ENCODE measurements at places on chromosomes 1 and 21. TPM values are rescaled to one million over a fixed set of nuclear protein-coding genes. Genes with fewer than 3 reads are reported as not detected.

Gene ARV1
- 9.0 TPM for total RNA-seq

Gene OPRD1
- total RNA-seq: not detected

- H3K27ac ChIP-seq: no peak overlapping the region
- H3K36me3 ChIP-seq: no peaks in the 10 kb centered on the region
- no peaks in the 10 kb centered on the region for H3K4me1 ChIP-seq
- H3K27me3 ChIP-seq: no peaks in the 10 kb centered on the region
These were observed 78.0 kb upstream of the RNPC3 start for GRCh38 chr1:103447471-103447870.

GRCh38 chr1:42035205-42035829 lies 116.6 kb upstream of the HIVEP3 start:
- H3K36me3 ChIP-seq: no peaks in the 10 kb centered on the region
- H3K27ac ChIP-seq: peak overlapping the region; percentile 55
- no peak for DNase-seq
- no peaks in the 10 kb centered on the region for H3K27me3 ChIP-seq
- peak overlapping the region; percentile 74 for H3K4me3 ChIP-seq

Gene LRRC38
- total RNA-seq: not detected

DNA sequence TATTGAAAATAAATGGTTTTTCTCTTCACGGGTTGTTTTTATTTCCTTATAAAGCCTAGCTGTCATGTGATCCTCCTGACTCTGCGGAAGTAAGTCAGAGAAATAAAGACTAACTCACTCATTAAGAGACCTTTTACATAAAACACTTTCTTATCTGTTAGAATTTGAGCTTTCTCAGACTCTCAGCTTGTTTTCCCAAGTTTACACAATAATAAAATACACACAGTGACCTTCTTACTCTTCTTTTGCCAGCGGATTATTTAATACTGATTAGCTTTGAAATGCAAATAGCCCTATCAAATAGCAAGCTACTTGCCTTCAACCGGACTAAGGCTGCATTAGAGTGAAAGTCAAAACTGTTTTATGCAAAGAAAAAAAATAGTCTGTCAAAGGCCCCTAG lies 45.5 kb upstream of the CXADR start:
- H3K4me3 ChIP-seq: no peak overlapping the region
- no peaks in the 10 kb centered on the region for H3K27me3 ChIP-seq
- no peak overlapping the region for H3K27ac ChIP-seq
- DNase-seq: no peak

Gene RIMKLA
- total RNA-seq: 0.05 TPM

GRCh38 chr1:216047811-216048572 lies 375.3 kb downstream of the USH2A start:
- no peak for DNase-seq
- H3K4me3 ChIP-seq: no peak overlapping the region
- no peaks in the 10 kb centered on the region for H3K4me1 ChIP-seq
- no peak overlapping the region for H3K27ac ChIP-seq
- H3K27me3 ChIP-seq: no peaks in the 10 kb centered on the region

Gene C1orf226
- 1.3 TPM for total RNA-seq

Gene UMODL1
- not detected for total RNA-seq

DNA sequence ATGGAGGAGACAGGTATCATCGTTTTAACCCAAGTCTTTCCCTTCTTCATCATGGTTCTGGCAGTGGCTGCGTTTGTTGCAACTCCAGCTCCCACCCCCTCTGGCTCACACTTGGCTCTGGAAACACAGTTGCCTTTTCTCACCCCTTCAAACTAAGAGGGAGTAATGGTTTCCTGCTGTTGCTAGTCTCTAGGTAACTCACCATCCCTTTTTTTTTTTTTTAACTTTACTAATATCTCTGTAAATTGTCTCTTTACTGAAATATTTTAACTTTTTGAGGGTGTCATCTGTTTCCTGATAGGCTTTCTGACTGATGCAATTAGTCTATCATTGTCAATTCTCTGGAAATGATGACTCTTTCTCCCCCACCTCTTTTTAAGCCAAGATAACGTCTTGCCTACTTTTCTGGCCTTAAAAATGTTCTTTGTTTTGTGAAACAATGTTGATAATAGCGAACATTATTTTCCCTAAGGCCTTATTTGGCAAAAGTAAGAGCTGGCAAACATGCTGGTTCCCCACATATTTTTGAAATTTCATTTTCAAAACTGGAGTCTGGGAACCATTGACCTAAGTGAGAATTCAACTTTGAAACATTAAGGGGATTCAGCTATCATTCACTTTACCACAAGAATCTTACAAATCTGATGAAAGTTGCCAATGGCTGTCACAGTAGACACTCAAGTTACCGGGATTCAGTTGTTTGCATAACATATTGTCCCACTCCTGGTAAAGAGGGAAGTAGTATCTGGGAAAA lies 85.3 kb downstream of the LEPR start:
- H3K4me1 ChIP-seq: peaks cover 1% of the 10 kb centered on the region
- DNase-seq: peak; percentile 47
- H3K27ac ChIP-seq: no peak overlapping the region
- no peaks in the 10 kb centered on the region for H3K36me3 ChIP-seq
- H3K4me3 ChIP-seq: no peak overlapping the region
- H3K27me3 ChIP-seq: no peaks in the 10 kb centered on the region

Gene SPATA21
- total RNA-seq: not detected

Gene CD48
- 1.3 TPM for total RNA-seq

Gene SPATA1
- total RNA-seq: 0.67 TPM

Gene GBP5
- 1.4 TPM for total RNA-seq

DNA sequence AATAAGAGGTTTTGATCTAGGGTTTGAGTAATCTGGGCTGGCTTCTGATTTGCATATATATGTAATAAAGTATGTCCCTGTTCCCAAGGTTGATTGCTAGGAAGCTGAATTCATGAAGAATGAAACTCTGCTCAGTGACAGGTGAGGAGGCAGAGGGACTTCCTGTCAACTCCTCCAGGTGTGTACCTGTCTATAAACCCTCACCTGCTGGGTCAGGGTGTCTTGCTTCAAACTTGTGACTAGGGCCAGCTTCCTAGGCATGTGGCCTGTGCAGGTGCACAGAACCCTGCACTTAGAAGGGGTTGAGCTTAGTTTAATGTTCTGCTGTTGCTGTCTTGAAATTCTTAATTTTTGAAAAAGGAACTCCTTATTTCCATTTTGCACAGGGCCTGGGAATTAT lies 21.1 kb downstream of the OLFML3 start:
- H3K4me3 ChIP-seq: no peak overlapping the region
- no peak for DNase-seq
- peaks cover 5% of the 10 kb centered on the region for H3K4me1 ChIP-seq
- no peaks in the 10 kb centered on the region for H3K36me3 ChIP-seq
- H3K27ac ChIP-seq: no peak overlapping the region
- H3K27me3 ChIP-seq: no peaks in the 10 kb centered on the region

DNA sequence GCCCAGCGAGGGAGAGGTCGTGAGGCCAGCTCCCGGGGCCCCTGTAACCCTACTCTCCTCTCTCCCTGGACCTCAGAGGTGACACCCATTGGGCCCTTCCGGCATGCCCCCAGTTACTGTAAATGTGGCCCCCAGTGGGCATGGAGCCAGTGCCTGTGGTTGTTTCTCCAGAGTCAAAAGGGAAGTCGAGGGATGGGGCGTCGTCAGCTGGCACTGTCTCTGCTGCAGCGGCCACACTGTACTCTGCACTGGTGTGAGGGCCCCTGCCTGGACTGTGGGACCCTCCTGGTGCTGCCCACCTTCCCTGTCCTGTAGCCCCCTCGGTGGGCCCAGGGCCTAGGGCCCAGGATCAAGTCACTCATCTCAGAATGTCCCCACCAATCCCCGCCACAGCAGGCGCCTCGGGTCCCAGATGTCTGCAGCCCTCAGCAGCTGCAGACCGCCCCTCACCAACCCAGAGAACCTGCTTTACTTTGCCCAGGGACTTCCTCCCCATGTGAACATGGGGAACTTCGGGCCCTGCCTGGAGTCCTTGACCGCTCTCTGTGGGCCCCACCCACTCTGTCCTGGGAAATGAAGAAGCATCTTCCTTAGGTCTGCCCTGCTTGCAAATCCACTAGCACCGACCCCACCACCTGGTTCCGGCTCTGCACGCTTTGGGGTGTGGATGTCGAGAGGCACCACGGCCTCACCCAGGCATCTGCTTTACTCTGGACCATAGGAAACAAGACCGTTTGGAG lies 23.7 kb upstream of the TNFRSF1B start:
- no peaks in the 10 kb centered on the region for H3K27me3 ChIP-seq
- no peak for DNase-seq
- H3K36me3 ChIP-seq: no peaks in the 10 kb centered on the region
- H3K4me1 ChIP-seq: peaks cover 16% of the 10 kb centered on the region
- no peak overlapping the region for H3K4me3 ChIP-seq

- no peak overlapping the region for H3K27ac ChIP-seq
- H3K4me1 ChIP-seq: peaks cover 19% of the 10 kb centered on the region
- peak; percentile 37 for DNase-seq
- H3K4me3 ChIP-seq: no peak overlapping the region
These were observed 4.5 kb downstream of the EFNA3 start for GRCh38 chr1:155083052-155083541.

- no peaks in the 10 kb centered on the region for H3K4me1 ChIP-seq
- H3K4me3 ChIP-seq: no peak overlapping the region
- no peak for DNase-seq
- H3K27ac ChIP-seq: no peak overlapping the region
These were observed 6.6 kb upstream of the MED18 start for GRCh38 chr1:28322194-28322593.

GRCh38 chr1:30286988-30287839 lies 436.2 kb downstream of the MATN1 start:
- no peak overlapping the region for H3K27ac ChIP-seq
- no peaks in the 10 kb centered on the region for H3K36me3 ChIP-seq
- no peak for DNase-seq
- H3K27me3 ChIP-seq: no peaks in the 10 kb centered on the region

DNA sequence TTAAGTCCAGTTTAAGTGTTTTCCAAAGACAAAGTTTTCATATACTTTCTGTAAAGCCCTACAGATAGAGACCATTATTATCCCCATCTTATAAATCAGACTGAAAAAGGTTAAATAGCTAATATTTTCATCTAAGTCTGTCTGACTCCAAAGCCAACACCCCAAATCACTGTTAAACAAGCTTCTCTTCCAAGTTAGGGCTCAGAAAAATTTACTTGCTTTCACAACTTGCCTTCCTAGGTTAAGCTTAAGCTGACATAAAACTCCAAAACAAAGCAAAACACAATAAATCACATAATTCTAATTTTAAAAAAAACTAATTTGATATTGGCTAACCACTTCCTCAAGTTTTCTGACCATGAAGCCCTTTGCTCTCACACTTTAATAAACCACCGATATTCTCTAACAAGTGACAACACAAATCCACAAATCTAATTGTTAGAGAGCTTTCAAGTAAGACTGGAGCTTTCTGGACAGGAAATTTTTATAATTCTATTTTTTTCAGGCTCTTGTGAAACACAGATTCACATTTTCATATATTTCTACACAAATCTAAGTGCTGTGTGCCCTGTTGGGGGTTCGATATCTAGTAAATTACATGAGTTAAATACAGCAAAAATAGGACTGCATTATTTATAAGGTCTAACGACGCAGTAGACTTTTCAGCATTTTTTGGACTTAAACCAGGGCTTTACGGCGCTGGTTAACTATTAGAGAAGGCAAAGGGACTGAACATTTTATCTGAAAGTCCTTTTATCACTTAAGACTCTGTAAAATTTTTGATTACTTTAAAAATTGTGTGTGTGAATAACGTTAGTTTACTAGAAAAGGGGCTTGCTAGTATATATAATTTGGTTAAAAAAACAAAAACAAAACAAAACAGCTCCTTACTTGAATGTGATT lies 2.1 kb downstream of the GNG12 start:
- H3K27ac ChIP-seq: peak overlapping the region; percentile 64
- no peaks in the 10 kb centered on the region for H3K27me3 ChIP-seq
- peak overlapping the region; percentile 75 for H3K4me3 ChIP-seq
- H3K36me3 ChIP-seq: no peaks in the 10 kb centered on the region
- peaks cover 6% of the 10 kb centered on the region for H3K4me1 ChIP-seq

Gene KCNN3
- 3.9 TPM for total RNA-seq

Gene TAL1
- total RNA-seq: 2.6 TPM

Gene KPRP
- not detected for total RNA-seq

DNA sequence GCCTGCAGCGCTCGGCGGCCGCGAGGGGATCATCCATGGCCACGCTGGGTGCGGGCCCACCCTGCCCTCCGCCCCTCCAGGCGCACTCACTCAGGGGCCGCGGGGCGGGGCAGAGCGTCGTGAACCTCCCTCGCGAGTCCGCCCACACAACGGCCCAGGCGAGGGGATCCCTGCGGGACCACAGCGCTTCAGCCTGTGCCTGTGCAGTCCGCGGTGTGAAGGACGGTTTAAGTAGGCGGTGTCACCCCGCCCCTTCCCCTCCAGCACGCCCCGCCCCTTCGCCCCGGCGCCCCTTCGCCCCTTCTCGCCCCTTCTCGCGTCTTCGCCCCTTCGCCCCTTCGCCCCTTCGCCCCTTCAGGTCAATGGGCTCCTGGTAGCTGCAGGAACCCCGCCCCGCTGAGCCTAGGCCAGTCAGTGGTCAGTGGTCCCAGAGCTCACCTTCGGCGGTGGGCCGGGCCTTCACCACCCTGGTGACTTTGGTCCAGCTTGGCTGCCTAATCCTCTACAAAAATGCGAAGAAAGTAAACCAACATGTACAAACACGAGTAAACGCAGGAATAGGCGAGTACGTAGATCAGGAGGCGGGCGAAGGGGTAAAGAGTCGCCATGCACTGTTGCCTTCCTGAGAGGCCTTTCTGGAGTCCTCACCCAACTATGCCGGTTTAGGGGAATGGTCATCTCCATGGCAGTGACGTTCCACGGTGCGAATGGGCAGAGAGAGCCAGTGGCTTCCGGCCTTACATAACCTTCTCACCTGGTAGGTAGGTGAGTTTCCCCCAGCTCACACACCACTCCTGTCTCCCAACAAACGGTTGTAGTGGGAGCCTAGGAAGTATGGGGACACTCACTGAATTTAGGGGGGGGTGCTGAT lies 19.6 kb upstream of the DMRTB1 start:
- no peak overlapping the region for H3K4me3 ChIP-seq
- no peaks in the 10 kb centered on the region for H3K36me3 ChIP-seq
- no peak for DNase-seq

DNA sequence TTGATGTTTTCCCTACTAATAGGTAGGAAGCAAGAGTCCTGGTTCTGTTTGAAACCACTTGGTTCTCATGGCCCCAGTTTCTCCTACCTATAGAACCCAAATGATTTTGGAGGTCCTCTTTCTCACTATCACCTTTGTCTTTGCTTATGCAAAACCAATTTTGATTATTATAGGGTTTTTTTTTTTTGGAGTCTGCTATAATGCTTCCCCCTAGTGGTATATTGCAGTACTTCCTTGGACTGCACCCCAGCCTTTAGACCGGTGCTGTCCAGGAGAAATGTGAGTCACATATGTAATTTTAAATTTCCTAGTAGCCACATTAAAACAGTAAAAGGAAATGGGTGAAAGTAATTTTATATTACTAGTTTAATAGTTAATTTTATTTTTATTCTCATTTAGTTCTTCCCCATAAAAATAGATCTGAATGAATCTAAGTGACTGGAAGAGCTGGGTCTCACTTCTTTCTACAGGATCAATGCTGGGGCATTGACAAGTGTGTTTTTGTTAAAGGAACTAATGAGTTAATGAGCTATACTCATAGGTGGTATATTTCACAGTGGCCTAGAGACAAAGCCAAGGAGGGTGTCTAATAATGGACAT lies 10.6 kb downstream of the FCMR start:
- H3K36me3 ChIP-seq: no peaks in the 10 kb centered on the region
- no peak for DNase-seq
- H3K27me3 ChIP-seq: no peaks in the 10 kb centered on the region
- H3K4me1 ChIP-seq: peaks cover 4% of the 10 kb centered on the region
- H3K27ac ChIP-seq: no peak overlapping the region

Gene TNFSF18
- total RNA-seq: 0.10 TPM

Gene IVNS1ABP
- 63.0 TPM for total RNA-seq

GRCh38 chr1:154553056-154554030 lies 5.1 kb downstream of the UBE2Q1 start:
- no peaks in the 10 kb centered on the region for H3K27me3 ChIP-seq
- H3K4me1 ChIP-seq: peaks cover 9% of the 10 kb centered on the region
- no peak overlapping the region for H3K4me3 ChIP-seq
- DNase-seq: no peak
- no peak overlapping the region for H3K27ac ChIP-seq
- H3K36me3 ChIP-seq: peaks cover 3% of the 10 kb centered on the region

Data from ovary (tissue), 10 donors.